ENCODE measurements at places on chromosomes 3 and 15.

GRCh38 chr3:23685541-23686258 is 120.1 kb upstream of the UBE2E1 start:
- DNase-seq, result no peak

DNA sequence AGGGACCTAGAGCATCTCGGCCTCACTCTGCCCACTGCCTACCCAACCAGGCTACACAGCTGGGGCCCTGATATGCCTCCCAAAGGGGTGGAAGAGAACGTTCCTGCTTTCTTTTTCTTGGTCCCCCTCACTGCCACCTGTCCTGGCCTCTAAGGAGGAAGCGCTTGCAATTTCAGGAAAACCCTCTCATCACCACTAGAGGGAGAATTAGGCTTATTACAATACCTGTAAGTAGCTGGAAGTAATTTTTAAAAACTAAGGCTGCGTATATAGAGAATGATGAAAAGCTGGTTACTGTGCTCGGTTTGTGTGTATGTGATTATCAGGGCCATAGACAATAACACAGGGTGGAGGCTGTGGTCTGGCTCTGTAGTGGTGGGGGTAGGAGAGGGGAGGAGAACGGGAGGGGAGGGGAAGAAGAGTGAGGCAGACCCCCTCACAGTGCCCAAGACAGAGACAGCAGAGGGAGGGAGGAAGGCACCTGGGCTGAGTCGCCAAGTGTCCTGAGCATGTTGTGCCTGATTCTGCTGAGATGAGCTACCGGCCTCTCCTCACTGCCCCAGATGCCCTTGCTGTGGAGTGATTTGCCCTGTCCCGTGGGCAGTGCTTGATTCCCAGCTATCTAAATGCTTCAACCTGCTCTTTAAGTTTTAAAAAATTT is 3.3 kb downstream of the GABRG3 start:
- DNase-seq, result no peak

- DNase-seq, result no peak
Observed at GRCh38 chr15:100032358-100033085, 299.3 kb upstream of the LYSMD4 start.

DNA sequence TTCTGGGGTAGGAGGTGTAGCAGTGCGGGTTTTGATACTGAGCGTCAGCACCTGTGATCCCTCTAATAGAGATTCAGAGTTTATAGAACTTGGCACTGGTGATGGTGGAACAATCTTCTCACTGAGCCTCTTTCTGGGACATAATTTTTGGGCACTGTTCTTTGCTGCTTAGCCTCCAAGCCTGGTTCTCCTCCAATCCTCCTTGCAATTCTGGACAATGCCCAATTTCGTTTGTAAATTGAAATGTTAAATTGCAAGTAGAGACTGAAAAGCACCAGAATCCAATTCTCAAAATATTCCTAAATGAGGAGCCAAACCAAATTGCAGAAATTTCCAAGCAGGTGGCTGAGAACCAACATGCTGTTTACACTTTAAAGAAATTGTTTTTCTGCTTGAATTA is 149.8 kb upstream of the ABI3BP start:
- DNase-seq, result no peak

- DNase-seq, result no peak
Observed at GRCh38 chr3:44016818-44017217, 224.9 kb upstream of the TOPAZ1 start.

GRCh38 chr15:69903470-69904469 is 193.9 kb downstream of the TLE3 start:
- no peak for DNase-seq

GRCh38 chr15:98823012-98823458 is 174.7 kb downstream of the IGF1R start:
- no peak for DNase-seq

DNA sequence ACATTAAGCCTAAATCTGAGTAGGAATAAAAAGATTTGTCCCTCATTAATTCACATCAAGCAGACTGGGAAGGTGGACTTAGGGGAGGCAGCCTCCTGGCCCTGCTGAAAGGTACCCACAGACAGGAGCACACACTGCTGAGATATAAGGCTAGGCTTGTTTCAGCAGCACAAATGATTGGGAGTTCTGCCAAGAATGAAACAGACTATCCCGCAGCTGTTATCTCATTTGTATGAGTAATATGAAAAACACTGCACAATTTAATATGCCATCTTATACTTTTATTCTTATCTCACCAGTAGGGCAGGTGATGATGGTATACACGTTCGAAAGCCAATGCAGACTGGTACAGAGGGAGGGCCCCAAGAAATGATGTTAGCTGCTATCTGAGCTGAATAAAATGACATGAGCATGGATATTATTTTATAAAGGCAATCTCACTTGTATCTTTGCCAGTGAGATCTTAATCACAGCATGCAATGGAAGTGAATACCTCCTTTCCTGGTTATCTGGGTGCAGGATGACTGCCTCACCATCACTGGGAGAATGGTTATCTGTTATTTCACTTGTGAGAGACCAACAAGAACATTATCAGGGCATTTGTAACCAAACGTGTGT is 258.7 kb upstream of the PPP2R3A start:
- DNase-seq, result no peak

DNA sequence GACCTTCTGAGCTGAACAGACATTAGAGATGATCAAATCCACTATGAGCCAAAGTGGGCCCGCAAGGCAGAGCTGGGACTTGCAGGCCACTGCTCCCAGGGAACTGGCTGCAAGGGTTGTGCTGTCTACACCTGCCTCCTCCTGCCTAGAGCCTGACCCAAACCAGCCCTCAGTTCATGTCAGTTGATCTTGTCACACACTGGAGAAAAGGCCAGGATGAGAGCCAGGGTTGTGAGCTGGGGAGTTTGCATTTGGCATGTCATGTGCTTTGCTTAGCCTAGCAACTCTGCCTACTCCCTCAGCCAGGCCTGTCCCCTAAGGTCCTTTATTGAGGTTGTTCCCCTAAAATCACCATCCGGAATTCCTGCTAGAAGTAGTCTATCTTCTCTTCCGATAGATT is 67.8 kb downstream of the RAB11A start:
- DNase-seq, result no peak

- peak; percentile 33 for DNase-seq
Observed at GRCh38 chr3:155701882-155702465, 42.9 kb downstream of the PLCH1 start.

DNA sequence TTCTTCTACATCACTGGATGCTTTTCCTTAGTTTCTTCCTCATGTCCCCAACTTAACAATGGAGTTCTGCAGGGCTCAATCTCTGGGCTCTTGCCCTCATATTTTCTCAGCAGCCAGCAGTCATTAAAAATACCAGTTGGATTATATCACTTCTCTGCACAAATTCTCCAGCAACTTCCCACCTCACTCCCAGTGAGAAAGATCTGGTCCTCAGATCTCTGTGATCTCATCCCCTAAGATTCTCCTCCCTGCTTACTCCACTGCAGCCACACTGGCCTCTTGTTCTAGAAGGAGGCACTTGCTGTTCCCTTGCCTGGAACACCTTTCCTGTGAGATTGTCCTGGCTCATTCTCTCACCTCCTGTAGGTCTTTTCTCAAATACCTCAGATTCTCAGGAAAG is 6.1 kb downstream of the ERICH6 start:
- no peak for DNase-seq
